Mammary microvascular endothelial cell (primary cell): ENCODE measurements at places on chromosomes 3 and 15. TPM values are rescaled to one million over a fixed set of nuclear protein-coding genes. Genes with fewer than 3 reads are reported as not detected.

Gene SPINK8
- not detected in 2 replicates for total RNA-seq

Gene APBA2
- 28.7 and 29.7 TPM in 2 replicates for total RNA-seq

Gene CLRN1
- not detected in 2 replicates for total RNA-seq

Gene ACP3
- total RNA-seq: not detected in 2 replicates

Gene GLDN
- not detected in 2 replicates for total RNA-seq

Gene NR2E3
- 0.13 TPM in 1 of 2 replicates, not detected in the other for total RNA-seq

Gene GOLGA8H
- total RNA-seq: 0.20 and 0.60 TPM in 2 replicates

Gene NFKBIZ
- 25.7 and 25.8 TPM in 2 replicates for total RNA-seq

Gene CILP
- not detected in 2 replicates for total RNA-seq

Gene EXD1
- not detected in 2 replicates for total RNA-seq

Gene DET1
- 3.0 and 3.5 TPM in 2 replicates for total RNA-seq

Gene SH3BP5
- 50.7 and 51.1 TPM in 2 replicates for total RNA-seq

Gene RAMAC
- total RNA-seq: 15.9 and 18.7 TPM in 2 replicates

Gene MB21D2
- 29.3 and 30.3 TPM in 2 replicates for total RNA-seq

Gene DNAH12
- total RNA-seq: under 0.01 TPM in 2 replicates

Gene SSUH2
- 0.07 TPM in 1 of 2 replicates, not detected in the other for total RNA-seq

Gene HTR3E
- total RNA-seq: not detected in 2 replicates

Gene PLSCR4
- 43.8 and 45.5 TPM in 2 replicates for total RNA-seq

Gene PDCD6IP
- 121 and 159 TPM in 2 replicates for total RNA-seq

Gene GNAT1
- 0.13 TPM in 1 of 2 replicates, not detected in the other for total RNA-seq
